ENCODE measurements at places on chromosomes 2 and 18.

DNA sequence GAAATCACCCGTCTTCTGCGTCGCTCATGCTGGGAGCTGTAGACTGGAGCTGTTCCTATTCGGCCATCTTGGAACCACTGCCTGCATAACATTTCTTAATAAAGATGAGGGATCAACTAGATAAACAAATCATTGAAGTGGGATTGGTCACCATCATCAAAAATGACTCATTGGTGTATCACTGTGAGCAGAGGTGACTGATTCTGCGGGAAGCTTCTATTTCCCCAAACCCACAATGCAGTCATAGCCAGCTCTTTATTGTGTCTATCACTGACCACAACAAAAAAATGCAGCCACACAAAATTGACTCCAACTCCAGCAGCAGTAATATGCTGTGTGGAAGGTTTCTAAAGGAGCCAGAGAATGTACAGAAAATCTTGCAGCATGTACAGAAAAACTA, 630.7 kb upstream of the HS6ST1 start:
- no peak for DNase-seq

GRCh38 chr18:78587096-78587495, 392.5 kb upstream of the SALL3 start:
- DNase-seq: no peak

DNA sequence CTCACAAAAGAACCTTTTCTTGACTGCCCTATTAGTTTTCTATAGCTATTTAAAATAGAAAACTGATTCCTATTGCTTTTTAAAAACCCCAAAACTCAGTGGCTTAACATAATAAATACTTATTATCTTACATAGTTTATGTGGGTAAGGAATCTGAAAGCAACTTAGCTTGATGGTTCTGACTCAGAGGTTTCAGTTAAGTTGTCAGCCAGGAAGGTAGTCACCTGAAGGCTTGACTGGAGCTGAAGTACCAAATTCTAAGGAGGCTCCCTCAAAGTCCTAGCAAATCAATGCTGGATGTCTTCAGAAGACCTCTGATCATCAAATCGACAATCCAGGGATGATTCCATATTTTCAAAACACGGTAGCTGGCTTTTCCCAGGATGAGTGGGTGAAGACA, 546.6 kb upstream of the CDH2 start:
- DNase-seq: no peak

GRCh38 chr2:241051578-241052487, 50.3 kb downstream of the MTERF4 start:
- DNase-seq: no peak

DNA sequence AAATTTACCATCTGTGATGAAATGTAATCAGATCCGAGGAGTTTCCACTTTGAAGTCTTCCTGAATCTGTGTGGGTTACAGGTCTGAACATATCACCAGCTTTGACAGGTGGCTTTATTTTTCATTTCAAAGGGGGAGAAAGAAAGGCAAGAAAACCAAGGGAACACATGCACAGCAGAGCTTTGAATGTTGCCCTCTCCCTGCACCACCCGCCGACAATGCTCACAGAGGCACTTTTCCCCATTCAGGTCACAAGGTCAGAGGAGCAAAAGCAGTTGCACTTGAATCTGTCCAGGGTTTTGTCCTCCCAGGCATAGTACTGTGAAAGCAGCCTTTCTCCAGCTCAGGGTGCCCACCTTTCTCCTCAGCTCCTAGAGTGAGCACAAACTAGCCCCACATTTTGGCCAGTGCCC, 130.2 kb downstream of the OSR1 start:
- DNase-seq: no peak

DNA sequence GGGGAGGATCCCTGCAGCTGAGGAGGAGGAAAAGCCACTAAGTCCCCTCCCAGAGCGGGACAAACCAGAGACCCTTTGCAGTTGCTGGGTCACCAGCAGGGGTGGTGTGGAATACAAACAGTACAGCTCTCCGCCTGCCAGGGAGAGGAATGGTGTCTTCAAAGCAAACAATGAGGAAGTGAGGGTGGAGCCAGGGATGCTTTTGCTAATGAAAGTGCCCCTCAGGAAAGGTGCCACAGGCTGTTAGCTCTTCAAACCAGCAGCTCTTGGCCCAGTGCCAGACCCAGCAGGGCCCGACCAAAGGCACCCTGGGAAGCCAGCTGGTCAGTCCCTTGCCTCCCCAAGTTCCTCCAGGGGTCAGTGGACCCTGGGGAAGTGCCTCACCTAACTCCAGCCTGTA, 102.8 kb downstream of the HIBCH start:
- DNase-seq: no peak

- DNase-seq: peak; percentile 31
Observed at GRCh38 chr2:30410217-30410616, 36.8 kb upstream of the LCLAT1 start.

- no peak for DNase-seq
Observed at GRCh38 chr2:233486778-233487552, 79.6 kb downstream of the USP40 start.

DNA sequence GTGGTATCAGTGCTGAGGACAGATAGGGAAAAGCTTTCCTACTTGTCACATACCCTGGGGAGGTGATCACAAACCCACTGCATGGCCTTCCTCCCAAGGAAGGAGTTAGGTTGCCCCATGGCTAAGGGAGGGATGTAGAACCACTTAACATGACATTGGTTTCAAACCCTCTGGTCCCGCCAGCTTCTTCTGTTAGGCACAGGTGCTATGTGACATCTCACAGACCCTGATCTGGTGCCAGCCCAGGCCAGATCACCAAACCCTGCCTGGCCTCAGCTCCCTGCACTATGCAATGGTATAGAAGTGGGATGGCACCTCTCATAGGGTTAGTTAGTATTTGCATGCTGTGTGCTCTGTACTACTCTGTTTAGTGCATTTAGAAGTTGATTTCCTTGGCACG, 58.0 kb downstream of the TCF7L1 start:
- DNase-seq: no peak

DNA sequence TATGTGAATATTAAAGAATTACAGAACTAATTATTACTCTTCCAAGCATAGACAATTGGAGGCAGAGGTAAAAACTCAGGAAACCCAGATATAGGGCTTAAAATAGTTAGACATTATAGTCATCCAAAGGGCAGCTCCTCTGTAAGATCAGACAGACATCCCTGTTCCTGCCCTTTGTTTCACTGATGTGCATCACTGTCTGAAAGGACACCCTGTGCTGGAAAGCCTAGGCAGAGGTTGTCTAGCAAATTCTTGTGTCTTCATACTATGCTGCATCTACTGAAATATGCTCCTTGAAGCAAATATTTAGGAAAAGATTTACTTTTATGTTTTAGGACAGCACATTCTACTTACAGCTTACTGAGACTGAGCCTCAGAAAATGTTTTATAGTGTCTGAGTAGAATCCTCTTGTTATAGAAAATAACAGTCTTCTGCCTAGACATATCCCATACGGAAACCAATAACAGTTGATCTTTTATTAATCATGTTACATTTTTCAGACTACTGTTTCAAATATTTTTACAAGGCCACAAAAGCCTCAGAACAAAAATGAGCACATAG, 977.3 kb upstream of the CDH2 start:
- DNase-seq: no peak

GRCh38 chr2:133802409-133803039, 234.3 kb upstream of the NCKAP5 start:
- no peak for DNase-seq

GRCh38 chr2:18987592-18988073, 370.8 kb downstream of the OSR1 start:
- DNase-seq: no peak

GRCh38 chr2:134224005-134224404, 29.9 kb upstream of the MGAT5 start:
- DNase-seq: no peak

DNA sequence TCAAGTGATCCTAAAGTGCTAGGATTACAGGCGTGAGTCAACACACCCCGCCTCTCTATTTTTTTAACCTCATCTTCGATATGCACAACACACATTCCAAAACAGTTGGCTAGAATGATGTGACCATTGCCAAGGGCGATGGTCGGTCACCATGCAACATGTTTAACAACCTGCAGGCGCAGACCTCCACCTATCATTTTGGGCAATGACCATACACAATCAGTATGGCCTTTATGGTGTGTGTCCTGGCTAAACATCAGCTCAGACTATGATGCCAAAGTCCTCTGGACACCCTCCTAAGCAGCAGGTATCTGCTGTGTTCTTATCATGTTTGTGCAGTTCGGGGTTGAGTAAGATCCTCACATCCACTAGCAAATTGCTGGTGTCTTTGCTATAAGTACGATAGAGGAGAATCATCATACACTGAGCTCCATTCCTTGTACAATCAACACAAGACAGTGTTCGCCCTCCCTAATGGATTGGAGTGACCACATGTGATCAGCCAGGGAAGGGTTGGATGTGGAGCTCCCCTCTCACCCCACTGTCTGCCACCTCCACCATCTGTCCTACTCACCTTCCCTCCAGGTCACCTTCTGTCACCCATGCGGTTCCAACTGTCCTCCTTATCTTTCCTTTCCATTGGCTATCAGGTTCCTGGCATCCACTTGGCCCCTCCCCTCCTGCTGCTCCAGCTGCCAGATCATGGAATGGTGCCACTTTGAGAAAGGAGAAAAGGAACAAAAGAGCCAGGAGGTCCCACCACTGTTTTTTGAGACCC, 7.9 kb upstream of the RNF152 start:
- DNase-seq: no peak

DNA sequence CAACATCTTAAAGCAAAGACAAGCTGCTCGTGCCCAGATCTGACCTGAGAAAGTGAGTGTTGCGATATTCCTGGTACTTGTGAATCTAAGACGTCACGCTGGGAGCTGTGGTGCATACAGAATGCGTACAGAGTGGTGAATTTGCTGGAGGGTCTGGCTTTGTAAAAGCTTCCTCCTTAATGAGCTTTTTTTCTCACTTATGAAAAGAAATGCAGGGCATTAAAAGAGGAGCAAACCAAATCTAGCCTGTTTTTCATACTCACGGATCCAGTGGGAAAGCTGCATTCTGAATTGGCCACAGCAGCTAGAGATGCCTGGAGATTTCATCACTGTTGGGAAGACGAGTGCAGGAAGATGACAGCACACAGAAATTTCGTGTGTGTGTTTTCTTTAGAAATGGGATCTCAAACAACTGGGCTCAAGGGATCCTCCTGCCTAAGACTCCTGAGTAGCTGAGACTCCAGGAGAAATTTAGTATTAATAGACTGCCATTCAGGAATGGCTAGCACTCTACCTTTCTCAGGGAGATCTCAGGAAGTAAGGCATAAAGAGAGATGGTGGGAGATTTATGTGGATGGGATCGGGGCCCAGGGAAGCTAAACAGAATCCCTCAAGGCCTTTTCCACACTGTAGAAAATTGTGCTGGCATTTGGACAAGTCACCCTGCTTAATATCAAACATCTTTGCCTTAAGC, 181.3 kb downstream of the ALPK2 start:
- DNase-seq: no peak

DNA sequence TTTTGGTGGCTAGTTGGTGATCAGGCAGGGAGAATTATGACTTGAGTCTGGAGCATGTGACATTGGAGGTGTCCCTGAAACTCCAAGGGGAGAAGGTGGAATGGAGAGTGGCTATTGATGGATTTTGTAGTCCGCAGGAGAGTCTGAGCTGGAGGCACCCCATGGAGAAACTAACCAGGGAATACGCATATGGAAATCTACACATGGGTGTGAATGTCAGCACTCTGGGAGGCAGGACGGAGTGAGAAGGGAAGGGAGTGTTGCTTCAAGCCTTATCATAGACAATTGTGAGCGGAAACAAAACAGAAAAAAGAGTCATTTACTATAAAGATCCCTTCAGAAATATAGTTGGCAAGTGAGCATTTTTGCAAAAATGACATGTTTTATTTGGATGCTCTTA, 667 bp upstream of the SCYGR4 start:
- no peak for DNase-seq

GRCh38 chr18:25275412-25276001, 76.5 kb downstream of the ZNF521 start:
- no peak for DNase-seq

- peak; percentile 0 for DNase-seq
Observed at GRCh38 chr2:128310761-128311160, 7.9 kb downstream of the HS6ST1 start.

DNA sequence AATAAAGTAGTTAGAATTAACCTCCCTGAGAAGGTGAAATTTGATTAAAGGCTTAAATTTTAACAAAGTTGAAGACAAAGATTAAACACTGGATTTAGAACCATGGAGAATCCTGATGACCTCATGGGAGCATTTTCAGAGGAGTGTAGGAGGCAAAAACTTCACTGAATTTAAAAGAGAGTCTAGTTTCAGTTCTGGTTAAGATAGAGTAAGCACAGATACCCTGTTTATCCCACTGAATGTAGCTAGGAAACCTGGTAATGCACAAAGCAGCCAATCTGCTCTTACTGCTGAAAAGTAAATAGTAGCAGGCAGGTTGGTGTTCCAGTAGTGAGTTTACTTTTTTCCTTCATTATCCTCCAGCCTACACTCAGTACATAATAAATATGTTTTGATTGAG, 654.9 kb upstream of the SYT4 start:
- no peak for DNase-seq

- DNase-seq: no peak
Observed at GRCh38 chr2:54814389-54815147, 91.1 kb downstream of the EML6 start.

GRCh38 chr18:58446391-58447060, 182.4 kb downstream of the ALPK2 start:
- no peak for DNase-seq

DNA sequence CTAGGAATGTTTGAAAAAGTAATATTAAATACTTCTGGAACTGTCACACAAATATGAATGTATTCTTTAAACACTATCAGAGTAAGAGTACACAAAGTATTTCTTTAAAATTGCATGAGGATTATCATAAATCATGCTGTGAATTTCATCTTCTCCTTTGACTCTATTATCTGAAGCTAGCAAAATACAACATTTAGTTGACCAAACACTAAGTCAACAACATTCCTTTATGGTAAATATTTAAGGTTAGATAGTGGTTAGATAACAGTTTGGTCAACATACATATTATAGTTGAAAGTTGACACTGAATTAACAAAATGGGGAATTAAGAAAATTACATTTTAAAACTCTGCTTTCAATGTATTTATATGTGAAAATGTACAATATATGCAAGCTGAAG, 72.1 kb upstream of the GRB14 start:
- no peak for DNase-seq

DNA sequence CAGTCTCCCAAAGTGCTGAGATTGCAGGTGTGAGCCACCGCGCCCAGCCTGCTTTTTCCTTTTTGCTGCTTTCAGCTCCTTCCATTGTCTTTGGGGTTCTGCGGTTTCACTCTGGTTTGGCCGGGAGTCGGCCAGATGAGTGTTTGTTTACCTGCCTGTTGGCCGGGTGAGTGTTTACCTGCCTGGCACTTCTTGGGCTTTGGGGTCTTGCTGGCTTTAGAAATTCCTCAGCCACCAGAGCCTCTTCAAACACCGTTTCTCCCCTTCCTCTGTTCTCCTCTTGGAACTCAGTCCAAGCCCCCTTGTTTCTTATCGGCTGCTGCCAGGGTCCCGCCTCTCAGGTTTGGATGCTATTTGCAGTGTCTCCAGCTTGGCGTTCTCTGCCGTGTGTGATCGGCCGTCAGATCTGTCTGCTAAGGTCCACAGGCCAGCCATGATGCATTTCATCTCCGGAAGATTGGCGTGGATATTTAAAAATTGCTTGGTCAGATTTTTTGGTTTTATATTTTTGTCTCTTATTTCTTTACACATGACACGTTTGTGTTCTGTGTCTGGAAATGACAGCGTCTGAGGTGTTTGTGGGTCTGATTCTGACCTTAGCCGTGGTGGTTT, 14.2 kb upstream of the GAL3ST2 start:
- DNase-seq: no peak

All from CD4-positive, alpha-beta T cell treated with Interleukin-6 for 4 hours (primary cell).